Non-pigmented ciliary epithelial cell (primary cell): ENCODE measurements at places on chromosomes 6 and 20.

GRCh38 chr6:73983367-73983766, 287.4 kb downstream of the CD109 start:
- peak; percentile 74 for DNase-seq

GRCh38 chr6:112879920-112880413, 532.8 kb downstream of the RFPL4B start:
- DNase-seq = no peak

DNA sequence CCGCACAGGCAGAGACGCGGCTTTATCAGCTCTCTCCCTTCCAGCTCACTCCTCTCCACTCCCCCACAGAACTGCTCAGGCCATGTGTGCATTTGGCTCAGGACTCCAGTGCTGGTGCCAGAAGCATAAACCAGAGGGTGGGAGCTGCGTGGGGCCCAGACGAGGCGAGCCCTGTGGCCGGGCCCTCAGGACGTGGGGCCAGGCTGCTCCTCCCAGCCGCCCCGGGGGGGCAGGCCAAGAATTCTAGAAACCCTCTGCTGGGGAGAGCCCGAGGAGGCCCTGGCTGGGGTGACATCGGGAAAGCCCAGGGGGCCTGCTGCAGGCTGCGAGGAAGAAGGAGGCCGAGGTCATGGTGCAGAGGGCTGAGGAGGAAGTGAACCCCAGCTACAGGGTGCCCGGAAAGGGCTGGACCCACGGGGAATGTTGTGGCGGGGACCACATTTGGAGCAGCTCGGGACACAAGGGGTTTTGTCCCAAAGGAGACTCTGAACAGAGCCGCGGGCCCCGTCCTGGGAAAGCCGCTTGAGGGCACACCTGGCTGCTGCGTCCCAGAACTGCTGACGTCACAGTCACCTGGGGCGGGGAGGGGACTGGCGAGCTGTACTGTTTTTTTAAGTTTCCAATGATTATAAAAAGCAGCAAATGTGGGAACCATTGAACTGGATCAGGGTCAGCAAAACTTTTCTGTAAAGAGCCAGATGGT, 107.1 kb downstream of the BANF2 start:
- DNase-seq = peak; percentile 26

GRCh38 chr6:124022641-124023040, 219.0 kb downstream of the NKAIN2 start:
- no peak for DNase-seq

GRCh38 chr6:139981768-139982181, 607.3 kb upstream of the CITED2 start:
- no peak for DNase-seq

DNA sequence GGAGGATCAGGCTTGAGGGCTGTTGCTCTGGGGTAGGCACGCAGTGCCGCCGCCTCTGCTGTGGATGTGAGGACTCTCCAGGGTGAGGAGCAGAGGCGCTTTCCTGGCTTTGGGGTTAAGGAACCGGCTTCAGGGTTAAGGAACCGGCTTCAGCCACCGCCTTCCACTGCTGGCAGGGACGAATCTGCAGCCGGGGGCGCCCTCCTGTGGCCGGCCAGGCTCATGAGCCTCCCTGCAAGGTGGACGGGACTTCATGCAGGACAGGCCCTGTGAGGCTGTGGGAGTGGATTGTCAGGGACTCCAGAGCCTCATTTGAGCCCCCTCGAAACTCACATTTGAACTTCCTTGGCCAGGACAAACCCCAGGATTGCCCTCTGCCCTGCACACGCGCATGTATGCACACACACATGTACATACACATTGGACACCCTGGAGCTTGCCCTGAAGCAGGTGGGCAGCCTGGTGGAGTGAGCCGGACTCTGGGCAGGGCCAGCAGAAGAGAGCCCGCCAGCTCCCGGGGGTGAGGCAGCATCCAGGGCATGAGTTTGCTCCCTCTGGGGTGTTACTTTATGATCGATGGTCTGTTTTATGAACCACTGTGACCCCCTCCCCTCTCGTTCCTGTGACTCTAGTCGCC, 146.9 kb downstream of the PHACTR3 start:
- DNase-seq = no peak

DNA sequence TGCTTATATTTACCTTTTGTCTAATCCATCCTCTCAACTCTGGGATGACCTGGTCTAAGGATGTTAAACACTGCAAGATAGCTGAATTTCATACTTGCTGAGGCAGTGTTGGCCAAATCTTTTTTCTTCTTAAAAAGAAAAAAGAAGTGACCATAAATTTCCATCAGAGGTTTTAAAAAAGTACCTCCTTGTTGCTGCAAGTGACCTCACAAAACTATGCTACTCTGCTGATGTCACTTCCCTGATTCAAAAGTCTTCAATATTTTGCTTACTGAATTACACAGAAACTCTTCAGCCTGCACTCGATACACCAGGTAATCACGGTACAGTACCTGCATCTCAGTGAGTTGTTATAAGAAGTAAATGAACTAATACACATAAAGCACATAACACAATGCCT, 107.2 kb upstream of the PRDM1 start:
- DNase-seq = no peak
